Activated naive CD8-positive, alpha-beta T cell treated with anti-CD3 and anti-CD28 coated beads, Interleukin-2, amount 50 U/mL, for 16 hours (primary cell): ENCODE measurements at places on chromosomes 5 and 9.

DNA sequence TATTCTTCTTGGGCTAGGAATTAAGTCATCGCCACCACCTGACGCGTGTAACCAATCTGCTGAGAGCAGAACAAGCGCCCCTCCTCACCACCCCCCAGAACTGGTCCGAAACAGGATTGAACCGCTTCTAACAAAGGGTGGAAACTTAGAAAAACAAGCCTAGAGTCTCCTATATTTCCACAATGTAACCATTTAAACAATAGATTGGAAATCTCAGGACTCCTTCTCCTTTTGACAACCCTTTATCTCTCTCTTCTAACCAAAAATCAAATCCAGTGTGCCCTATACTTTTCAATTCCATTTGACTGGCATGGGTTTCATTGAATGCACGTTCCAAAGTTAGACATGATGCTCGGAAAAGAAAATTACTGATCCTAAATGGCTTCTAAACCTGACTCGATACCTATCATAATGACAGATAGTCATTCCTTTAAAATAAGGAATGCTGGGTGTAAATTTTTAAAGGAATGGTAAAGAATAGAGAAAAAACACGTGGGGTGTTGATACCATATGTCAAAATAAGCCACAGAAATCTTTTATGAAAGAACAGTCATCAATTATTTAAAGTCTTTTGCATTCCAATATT lies 1.2 kb downstream of the ARRDC3 start:
- peak; percentile 41 for DNase-seq

GRCh38 chr9:125861405-125862058 lies 114.4 kb downstream of the PBX3 start:
- no peak for DNase-seq

DNA sequence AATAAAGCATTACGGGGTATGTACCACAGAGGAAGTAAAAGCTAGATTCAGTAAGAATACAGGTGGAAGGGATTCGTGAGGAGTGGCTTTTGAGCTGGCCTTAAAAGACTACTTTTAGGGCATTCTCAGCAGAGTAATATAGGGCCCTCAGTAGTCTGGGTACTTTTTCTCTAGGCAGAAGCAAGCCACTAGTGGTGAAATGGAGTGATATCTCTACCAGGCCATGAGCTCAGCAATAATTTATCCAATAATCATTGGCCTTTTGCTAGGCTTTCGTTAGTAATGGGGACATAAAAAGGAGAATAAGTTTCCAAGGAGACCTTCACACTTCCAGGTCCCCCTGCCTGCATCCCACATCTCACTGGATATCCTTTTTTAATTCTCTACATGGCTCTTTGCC lies 1.7 kb downstream of the POLR3G start:
- no peak for DNase-seq

DNA sequence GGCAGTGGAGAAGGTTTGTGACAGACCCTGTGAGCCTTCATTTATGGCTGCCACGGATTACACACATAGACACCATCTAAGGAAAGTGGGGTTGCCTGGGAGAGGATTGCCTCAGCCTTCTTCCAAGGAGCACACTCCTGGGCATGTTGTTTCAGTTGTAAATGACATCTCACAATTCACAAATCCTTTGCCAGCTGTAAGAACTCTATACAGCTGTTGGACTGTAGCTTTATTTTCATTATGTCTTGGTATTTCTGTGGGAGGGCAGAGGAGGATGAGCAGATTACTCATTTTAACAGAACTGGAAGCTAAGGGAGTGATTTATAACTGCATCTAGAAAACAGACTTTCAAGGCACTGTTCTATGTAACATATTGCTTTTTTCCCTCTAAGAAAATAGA lies 25.6 kb downstream of the MELK start:
- no peak for DNase-seq

DNA sequence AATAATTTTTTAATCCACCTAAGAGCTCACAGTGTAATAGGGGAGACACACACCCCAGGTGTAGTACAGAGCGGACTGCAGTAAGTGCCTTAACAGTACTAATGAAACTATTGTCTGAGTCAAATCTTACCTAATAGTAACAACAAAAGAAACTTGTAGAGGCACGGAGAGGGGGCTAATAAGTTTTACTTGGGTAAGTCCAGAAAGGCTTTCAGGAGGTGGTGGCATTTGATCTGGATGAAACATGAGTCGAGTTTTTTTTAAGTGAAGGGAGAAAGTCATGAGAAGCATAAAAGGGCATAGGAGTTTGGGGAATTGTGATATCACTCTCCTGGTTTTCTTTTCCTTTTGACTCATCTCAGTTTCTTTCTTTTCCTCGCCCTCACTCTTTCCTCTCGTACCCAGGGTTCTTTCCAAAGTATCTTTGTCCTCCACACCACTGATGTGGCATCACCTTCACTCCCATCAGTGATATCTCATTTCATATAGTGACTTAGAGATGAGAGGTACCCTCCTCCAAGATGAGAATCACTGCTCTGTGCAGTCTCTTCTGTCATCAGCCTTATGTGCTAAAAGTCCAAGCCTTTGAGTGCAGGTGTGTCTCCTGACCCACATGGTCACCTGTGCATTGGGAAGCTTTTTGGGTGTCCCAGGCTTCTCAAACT lies 2.0 kb downstream of the CTNNA1 start:
- DNase-seq, result no peak
